ENCODE measurements at places on chromosomes 5 and 9.

- DNase-seq = no peak
These were observed 6.9 kb downstream of the PBX3 start for GRCh38 chr9:125754096-125754495.

- DNase-seq = no peak
These were observed 319.4 kb upstream of the CDH18 start for GRCh38 chr5:20307391-20307790.

- no peak for DNase-seq
These were observed 87.5 kb downstream of the OLFM1 start for GRCh38 chr9:135174981-135175380.

DNA sequence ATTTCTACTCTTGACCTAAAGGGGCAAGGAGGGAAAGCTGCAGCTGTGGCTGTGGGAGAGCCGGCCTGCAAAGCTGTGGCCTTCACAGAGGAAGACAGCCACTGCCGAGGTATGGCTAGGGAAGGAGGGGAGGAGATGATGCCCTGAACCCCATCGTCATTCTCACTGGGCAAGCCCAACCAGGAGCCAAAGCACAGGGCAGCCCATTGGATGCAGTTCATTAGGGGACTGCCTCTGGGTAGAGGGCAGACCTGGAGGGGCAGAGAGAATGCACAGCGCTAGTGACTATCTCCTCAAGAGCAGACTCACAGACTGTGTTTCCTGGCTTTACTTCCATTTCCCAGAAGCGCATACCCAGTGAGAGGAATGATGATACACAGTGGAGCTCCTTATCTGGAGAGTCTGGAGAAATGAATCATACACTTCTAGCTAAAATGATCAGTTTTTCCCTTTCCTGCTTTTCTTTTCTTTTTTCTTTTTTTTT is 47.2 kb upstream of the TTC23L start:
- no peak for DNase-seq
